Ovary (tissue), 10 donors: ENCODE measurements at places on chromosomes 3 and 15. TPM values are rescaled to one million over a fixed set of nuclear protein-coding genes. Genes with fewer than 3 reads are reported as not detected.

The HESX1 gene
- polyA plus RNA-seq, result 1.3 TPM

The ASB14 gene
- not detected for polyA plus RNA-seq

The CPEB1 gene
- polyA plus RNA-seq, result 6.7 TPM

The GREM1 gene
- 0.69 TPM for polyA plus RNA-seq

The NUTM1 gene
- not detected for polyA plus RNA-seq

The ITIH4 gene
- polyA plus RNA-seq, result 14.2 TPM

The MYO9A gene
- polyA plus RNA-seq, result 8.1 TPM

The PRKAR2A gene
- polyA plus RNA-seq, result 9.4 TPM
